T-helper 9 cell (primary cell): ENCODE measurements at places on chromosomes 4 and X.
A peak's percentile ranks its signal among the peaks of the same experiment; 100 is the strongest.

DNA sequence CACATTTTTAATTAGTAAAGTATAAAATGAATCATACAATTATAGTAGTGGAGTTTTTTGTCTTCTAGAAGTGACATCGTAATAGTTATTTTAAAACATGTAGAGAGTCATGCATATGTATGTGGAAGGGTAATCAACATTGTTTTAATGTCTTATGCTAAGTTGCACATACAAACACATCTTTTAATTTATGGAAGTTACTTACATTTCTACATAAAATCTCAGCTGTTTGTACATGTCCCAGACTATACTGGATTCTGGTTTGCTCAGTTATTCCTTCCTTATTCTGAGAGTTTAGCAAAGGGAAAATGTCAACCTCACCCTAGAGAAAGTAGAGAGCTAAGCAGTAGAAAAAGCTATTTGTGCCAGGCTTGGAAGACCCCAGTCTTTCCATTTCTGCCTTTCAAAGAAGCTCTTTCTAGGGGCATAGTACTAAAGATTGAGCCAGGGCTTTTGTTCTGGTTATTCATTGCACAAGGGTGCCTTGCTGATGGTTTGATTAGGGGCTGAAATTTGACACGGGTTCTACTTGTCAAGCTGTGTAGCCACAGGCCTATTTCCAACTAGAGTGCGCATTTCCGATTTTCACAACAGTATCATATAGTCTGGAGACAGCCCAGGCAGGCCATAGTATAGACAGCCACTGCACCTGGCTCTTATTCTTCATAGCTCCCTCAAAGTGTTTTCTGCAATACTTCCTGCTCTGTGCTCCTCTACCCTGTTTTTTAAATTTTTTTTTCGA is 106.3 kb downstream of the RPA4 start:
- DNase-seq: no peak

- no peak for DNase-seq
Observed at GRCh38 chrX:24204958-24205357, 55.4 kb downstream of the ZFX start.

GRCh38 chrX:150329282-150329681 is 33.8 kb upstream of the MAMLD1 start:
- DNase-seq: no peak

DNA sequence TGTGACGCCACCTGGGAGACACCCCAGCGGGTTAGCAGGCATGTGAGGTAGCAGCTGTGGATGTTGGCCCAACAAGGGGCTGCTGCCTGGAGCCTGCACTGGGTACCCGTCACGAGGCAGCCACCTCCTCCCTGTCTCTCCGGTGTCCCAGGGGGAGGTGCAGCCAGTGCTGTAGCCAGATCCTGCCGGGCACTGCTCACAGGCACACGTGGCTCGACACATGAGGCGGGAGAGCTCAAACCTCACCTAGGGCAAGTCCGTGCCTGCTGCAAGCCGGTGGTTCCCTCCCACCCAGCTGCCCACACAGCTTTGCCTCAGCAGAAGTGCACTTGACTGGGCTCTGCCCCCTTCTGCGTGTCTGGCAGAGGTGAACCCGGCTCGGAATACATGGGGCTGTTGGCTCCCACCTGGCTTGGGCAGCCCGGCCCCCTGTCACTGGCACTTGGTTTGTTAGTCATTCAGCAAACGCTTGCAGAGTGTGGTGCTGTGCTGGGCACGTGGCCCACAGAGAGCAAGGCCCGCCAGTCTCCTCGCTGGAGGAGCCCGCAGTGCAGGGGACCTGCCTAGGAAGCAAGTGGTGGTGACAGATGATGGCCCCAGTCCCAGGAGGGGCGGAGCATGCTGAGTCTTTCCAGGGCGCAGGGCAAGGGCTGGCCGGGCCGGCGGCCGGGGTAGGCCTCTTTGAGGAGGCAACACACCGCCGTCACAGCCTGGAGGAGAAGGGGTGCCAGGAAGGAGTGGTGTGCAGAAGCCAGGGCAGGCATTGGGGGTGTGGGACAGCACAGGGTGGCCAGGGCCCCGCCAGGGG is 10.1 kb upstream of the SH3TC1 start:
- no peak for DNase-seq

DNA sequence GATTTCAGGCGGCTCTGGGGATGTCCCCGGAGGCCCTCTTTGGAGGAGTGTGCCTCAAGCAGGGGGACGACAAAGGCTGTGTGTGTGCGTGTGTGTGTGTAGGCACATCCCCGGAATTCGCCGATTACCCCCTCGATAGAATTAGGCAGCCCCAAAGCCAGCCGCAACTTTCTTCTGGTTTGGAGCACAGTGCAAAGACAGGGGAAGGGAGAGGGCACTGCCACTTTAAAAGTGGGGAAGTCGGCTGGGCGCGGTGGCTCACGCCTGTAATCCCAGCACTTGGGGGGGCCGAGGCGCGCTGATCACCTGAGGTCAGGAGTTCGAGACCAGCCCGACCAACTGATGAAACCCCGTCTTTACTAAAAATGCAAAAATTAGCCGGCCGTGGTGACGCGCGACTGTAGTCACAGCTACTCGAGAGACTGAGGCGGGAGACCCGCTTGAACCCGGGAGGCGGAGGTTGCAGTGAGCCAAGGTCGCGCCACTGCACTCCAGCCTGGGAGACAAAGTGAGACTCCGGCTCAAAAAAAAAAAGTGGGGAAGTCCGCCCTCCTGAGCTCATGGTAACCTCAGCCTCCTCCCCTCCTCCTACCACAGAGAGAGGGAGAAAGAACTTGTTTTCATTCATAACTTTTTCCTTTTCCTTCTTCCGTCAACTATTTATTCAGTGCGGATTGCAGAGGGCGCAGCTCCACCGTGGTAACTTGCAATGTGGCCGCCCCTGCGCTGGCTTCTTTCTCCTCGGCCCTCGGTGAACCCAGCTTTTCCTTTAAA is 2.4 kb downstream of the SPRY1 start:
- peak; percentile 37 for DNase-seq

- no peak for DNase-seq
Observed at GRCh38 chrX:134173541-134174272, 63.3 kb upstream of the CCDC160 start.
